Fibroblast of lung (primary cell): ENCODE measurements at places on chromosomes 4 and X. TPM values are rescaled to one million over a fixed set of nuclear protein-coding genes. Genes with fewer than 3 reads are reported as not detected.
A peak's percentile ranks its signal among the peaks of the same experiment; 100 is the strongest.

DNA sequence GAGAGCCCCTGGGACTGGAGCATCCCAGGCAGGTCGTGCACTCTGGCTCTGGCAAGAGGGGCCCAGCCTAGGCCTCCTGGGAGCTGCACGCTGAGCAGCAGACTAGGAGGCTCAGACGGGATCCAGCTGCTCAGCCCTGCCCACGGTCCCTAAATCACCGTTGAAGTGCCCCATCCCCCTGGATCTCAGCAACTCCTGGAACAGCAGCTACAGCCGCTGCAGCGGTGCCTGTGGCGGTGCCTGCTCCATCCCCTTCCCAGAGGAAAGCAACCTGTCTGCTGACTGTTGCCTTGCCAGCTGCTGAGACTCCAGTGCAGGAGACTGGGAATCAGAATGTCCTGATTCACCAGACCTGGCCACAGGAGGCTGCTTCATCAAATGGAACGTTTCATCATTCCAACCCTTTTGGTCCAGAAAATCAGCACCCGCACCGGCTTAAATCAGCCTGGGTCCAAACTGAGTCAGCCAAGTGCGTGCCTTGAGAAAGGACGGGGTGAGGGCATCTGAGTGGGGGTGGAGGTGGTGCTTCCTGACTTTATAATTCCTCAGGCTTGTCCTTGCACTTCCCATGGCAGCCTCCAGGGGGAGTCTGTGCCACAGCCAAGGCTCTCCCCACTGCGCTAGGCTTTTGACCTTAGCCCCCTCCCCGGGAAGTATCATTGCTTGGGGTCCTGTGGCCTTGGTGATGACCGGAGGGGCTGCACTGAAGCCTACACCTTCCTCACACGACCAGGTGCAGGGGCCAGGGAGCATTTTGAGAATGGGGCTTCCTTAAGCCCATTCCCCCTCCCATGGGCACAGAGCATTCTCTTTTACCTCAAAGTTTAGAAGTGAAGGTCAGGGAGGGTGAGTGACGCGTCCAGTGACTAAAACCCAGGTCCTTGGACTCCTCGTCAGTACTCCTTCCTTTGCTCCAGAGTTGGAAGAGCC lies 6.5 kb downstream of the ZNF185 start:
- peak; percentile 46 for DNase-seq

DNA sequence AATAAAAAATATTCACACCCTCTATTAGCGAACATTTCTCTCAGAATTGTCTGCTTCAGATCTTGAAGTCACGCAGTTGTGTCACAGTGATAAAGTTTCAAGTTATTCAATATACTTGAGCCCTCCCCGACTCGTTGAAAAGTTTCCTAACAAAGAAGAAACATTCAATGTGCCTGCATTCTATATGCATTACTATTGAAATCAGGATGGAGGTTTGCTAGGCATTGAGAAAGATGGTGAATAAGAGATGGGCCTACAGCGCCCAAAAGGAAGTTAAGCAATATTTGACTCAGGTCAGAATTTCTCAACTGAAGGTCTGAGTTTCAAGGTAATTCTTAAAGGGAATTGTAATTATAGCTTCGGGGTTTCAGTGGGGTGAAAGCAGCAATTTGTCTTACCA lies 6.1 kb downstream of the TCEANC start:
- DNase-seq, result peak; percentile 33

Gene TMEM144
- total RNA-seq, result 2.3 and 4.6 TPM in 2 replicates

Gene RRAGB
- total RNA-seq, result 44.4 and 57.6 TPM in 2 replicates

DNA sequence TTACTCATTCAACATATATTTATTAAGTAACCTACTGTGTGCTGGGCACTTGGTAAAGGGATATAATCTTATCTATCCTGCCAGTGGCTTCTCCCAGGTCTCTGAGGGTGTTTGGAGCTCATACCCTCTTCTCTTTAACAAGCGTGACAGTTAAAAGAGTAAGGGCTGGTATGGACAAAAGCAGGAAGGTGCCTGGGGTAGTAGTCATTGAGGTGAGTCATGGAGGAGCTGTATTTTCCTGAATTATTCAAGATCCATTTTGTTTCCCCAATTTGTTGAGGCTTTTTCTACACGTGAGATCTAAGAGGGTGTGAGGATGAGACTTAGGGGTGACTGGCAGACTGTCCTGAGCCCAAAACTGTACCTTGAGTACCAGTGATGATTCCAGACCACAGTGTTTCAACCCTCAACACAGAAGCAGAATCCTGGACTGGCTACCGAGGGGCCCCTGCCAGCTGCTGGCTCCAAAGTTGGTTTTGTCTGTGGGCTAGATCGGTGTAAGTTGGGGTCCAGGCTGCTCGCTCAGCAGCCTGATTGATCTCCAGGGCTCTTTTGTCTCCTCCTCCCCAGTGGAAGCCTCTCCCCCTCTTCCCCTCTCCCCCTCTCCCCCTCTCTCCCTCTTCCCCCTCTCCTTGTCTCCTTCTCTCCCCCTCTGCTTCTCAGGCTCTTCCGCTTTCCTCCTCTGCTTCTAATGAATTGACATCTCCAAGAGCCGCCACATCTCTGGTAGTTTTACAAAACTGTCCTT lies at the start of gene DRP2:
TSS of gene DRP2 (plus strand) at position 671 of the 748 bp plus-strand sequence. CDS start 11,862 bp downstream, outside the sequence.
- DNase-seq, result peak; percentile 59

Gene CENPE
- 1.5 and 8.6 TPM in 2 replicates for total RNA-seq

GRCh38 chr4:184100297-184100885 lies 117.3 kb downstream of the ENPP6 start:
- DNase-seq, result no peak
